ENCODE measurements at places on chromosomes 13 and 19.

GRCh38 chr19:19096641-19097627 lies 33.1 kb downstream of the SLC25A42 start:
- DNase-seq = no peak

DNA sequence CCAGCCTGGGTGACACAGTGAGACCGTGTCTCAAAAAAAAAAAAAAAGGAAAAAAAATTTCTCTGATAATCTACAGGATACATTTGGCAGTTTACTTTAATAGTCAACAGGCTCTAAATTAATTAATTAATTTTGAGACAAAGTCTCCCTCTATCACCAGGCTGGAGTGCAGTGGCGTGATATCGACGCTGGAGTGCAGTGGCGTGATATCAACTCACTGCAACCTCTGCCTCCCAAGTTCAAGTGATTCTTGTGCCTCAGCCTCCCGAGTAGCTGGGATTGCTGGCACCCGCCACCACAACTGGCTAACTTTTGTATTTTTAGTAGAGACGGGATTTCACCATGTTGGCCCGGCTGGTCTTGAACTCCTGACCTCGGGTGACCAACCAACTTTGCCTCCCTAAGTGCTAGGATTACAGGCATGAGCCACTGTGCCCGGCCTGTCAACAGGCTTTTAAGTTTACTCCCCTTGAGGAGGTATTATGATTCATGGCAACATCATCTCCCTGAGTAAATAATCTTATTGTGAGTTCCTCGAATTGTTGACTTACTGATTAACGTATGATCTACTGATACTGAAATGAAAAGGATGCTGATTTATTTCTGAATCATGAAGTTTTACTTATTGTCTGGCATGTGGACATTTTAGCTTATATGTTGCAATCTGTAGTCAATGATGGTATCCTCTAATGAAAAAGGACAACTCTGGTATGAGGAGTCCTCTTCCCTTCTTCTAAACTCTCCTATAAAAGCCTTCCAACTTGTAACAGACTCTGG lies 21.3 kb upstream of the MTRF1 start:
- no peak for DNase-seq

DNA sequence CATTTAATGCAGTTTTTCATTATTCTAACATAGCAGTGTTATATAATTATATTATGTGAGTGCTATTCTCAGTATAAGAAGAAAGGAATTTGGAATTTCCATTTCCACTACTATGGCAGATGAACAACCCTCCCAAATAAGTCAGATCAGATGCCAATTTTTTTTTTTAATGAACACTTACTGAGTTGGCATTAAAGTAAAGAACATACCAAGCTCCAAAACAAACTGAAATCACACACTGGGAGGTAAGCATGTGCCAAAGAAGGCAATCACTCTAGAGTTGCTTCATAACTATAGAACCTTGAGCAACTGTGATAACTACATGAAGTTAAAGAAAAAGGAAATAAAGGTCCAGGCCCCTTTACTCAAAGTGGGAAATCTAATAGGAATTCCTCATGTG lies 90.3 kb downstream of the RNF17 start:
- no peak for DNase-seq

DNA sequence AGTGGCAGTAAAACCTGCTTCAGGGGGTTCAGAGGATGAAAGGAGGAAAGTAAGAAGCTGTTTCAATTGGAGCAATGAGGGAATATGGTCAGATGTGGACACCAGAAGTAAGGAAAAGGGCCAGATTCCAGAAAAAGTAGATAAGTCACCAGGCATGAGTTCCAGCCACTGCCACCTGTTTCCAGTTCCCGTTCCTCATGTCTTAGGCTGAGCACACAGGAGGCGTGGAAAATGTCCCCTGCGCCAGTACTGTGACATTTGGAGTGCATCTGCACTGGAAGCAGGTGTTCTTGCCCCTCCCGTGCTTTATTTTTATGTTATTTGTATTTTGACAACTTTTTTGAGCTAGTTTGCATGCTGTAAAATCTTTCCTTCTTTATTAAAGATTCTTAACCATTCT lies 25.3 kb downstream of the LMO7 start:
- DNase-seq = no peak

DNA sequence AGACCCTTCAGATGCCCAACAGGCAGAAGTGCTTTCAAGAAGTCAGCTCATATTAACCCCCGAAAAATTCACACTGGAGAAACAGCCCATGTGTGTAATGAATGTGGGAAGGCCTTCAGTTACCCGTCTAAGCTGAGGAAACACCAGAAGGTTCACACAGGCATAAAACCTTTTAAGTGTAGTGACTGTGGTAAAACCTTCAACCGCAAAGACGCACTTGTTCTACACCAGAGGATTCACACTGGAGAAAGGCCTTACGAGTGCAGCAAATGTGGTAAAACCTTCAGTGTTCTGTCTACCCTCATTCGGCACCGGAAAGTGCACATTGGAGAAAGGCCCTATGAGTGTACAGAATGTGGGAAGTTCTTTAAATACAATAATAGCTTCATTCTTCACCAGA lies 8.6 kb downstream of the ZNF584 start:
- DNase-seq = no peak

DNA sequence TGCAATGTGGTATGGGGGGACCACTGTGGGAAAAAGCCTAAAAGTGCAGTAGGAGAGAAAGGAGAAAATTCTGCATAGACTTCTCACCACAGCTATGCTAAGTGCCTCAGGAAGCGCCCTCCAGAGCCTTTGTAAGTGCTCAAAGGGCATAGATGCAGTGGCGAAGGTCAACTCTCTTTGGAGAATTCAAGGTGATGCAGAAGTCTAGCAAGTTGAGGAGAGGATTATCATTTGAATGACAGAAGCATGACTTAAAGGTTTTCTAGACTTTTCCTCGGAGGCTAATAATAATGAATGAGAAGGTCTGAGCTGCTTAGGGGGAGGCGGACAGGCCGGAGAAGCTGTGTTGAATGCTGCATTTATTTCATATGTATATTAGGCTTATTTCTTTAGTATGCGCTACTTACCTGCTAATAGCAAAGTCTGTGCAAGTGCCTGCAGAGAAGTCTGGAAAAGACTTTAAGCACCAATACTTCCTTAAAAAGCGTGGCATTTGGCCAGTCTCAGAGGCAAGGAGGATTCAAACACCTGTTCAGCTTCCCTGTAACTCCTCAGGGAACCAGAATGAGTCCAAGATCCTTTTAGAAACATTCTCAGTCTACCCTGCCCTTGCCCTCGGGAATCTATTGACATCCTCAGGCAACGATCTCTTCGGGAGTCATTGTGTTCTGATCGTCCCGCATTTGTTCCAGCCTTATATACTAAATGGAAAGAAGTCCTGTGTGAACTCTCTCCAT lies 56.2 kb downstream of the FLT1 start:
- DNase-seq = no peak

GRCh38 chr19:2446381-2446780 lies 10.4 kb downstream of the LMNB2 start:
- no peak for DNase-seq

GRCh38 chr19:10422846-10423245 lies 2.5 kb downstream of the PDE4A start:
- no peak for DNase-seq

GRCh38 chr13:37492741-37493514 lies 105.6 kb downstream of the POSTN start:
- DNase-seq = no peak

GRCh38 chr19:7263521-7263920 lies 30.7 kb downstream of the INSR start:
- DNase-seq = no peak

DNA sequence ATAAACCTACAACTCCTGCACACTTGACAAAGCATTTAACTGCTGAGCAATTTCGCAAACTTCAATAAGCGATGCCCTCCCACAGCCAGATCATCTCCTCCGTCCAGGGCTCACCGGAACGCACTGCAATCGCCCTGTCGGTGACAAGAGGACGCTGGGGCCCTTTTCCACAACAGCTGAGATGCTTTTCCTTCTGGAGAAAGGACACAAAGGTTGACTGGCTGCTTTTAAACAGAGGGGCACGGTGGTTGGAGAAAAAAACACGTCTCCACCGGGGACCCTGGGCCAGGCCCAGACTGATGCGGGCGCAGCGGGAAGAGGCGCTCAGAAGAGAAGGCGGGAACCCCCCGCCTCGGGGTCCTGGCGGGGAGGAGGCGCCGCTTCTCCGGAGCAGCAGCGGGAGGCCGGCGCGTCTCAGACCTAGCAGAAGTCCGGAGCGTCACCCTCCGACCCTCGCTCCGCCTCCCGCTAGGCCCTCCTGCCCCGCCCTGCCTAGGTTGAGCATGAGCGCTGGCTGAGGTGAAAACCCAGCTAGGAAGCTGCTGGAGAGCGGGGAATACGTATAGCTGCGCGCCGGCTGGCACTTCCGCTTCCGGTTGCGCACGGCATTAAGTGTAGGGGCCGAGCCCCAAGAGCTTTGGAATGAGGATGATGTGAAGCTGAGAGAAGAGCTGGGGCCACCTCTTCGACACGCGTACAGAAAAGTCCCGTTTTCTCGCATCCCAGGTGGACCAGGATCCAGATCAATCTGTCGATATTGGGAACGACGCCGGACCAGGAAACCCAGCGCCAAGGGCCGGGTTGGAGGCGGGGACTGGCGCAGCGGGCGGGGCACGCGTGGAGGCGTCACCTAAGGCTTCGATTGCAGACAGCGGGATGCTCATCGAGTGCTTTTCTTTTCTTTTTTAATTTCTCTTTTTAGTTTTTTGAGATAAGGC lies at the start of gene ZNF846:
Gene ZNF846, minus strand, starts transcription at position 564 of the 938 bp plus-strand sequence. CDS start 3,788 bp downstream, outside the sequence.
- DNase-seq = peak; percentile 86

- no peak for DNase-seq
Observed at GRCh38 chr13:73129023-73129422, 70.2 kb downstream of the KLF5 start.

GRCh38 chr13:19978831-19979437 lies 20.4 kb downstream of the ZMYM2 start:
- no peak for DNase-seq

DNA sequence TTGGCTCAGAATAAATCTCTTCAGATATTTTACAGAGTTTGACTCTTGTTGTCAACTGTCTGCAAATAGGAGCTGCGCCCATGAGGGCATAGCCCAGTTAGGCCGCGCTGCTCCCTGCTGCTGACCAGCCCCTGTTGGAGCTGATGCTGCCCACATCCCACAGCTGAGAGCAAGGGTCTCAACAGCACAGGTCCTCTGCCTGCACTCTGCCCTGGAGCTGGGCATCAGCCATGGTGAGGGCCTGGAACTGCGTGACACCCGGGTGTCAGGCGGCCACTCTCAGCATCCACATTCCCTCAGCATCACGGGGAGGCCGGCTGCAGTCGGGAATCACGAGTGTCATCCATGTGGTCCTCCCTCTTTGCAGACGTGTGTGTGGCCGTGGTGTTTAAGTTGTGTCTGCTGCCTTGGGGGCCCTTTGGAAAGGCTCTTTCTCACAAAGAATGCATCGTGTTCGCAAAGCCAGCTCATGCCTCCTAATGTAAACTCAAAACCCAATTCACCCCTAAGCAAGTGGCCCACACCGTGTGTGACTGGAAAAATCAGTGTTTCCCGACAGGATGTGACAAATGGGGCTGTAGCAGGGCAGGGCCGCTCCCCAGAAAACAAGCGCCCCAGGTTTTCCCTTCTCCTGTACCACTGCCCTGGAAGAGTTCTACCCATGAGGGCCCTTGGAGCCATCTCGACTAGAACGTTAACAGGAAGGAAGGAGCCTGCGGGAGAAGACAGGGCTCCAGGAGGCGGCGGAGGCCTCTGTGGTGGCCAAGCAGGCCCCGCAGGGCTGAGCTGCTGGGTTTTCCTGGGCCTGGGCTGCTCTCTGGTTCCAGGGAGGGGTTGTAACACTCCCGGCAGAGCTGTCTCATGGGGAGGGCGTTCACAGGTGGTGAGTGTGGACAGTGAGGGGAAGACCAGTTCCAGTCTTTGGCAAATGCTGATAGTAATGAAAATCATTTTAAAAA lies 20.3 kb downstream of the ATP11A start:
- no peak for DNase-seq

GRCh38 chr13:70391678-70392077 lies 283.4 kb upstream of the KLHL1 start:
- no peak for DNase-seq

- DNase-seq = no peak
Observed at GRCh38 chr13:81051873-81052272, 710.9 kb upstream of the SPRY2 start.

DNA sequence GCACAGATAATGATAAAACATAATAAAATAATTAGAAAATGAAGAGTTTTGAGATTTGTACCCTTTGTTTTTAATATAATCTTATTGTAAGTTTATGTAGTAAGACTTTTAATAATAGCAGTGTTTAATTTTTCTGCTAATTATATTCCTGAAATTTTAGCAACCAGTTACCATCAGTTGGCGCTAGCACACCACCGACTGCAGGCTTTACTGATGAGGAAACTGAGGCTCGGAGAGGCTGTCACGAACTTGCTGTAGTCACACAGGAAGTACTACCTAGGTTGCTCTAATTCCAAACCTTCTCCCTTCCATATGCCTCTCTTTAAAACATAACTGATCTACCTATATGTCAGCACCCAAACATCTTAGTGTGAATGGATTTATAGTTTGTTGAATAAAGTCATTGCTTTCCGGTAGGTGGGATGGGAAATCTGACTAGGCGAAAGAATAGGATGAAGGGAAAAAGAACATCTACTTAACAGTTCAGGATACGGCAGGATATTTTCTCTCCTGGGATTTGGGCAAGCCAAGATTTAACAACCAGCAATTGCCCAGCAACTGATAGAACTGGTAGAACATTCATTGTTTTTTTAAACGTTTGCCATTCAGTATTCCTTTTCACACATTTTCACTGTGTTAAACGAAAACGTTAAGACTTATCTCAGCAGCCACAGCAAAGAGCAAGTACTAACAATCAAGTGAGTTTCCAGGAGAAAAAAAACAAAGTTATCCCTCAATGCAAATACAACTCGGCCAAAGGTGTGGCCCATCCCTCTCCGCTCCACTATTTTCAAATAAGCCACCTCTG lies 822 bp upstream of the RFXAP start:
- no peak for DNase-seq

GRCh38 chr13:59527500-59527899 lies 636.2 kb downstream of the DIAPH3 start:
- no peak for DNase-seq

- no peak for DNase-seq
Observed at GRCh38 chr13:60514891-60515290, 117.9 kb downstream of the TDRD3 start.

- no peak for DNase-seq
Observed at GRCh38 chr19:6062274-6062673, 48.0 kb downstream of the RFX2 start.

DNA sequence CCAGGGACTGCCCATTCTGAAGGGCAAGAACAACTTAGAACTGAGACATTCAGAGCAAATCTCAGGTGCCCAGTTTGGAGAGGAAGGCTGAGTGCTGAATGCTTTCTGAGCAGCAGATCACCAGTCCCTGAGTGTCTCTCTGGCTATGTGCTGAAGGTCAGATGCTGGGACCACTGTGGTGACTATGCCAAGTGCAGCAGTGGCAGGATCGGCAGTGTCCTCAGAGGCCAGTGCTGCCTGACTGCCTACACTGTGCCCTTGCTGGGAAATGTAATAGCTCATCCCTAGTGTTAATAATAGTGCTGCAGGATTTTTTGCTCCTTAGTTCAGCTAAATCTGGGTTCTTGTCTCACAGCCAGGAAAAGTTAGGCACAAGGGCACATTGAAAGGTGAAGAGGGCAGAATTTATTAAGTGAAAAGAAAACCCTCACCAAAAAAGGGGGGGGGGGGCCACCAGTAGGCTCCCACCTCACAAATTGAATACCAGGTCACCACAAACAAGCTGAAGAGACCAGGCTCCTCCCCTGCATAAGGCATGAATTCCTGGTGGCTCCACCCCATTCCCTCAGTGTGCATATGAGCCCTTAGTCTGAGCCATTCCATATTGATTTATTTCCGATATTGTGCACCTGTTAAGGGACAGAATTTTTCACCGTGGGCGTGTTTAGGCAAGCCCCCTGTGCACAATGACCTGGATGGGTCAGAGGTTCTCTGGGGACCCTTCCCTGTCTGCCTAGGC lies 18.5 kb downstream of the RFXAP start:
- DNase-seq = no peak

GRCh38 chr13:74465271-74465670 lies 331.1 kb upstream of the KLF12 start:
- DNase-seq = no peak

All from stimulated activated CD8-positive, alpha-beta memory T cell treated with anti-CD3 and anti-CD28 coated beads, Interleukin-2, amount 100 ng/mL, for 1 hour (primary cell).